Activated CD4-positive, alpha-beta memory T cell treated with anti-CD3 and anti-CD28 coated beads for 36 hours (primary cell): ENCODE measurements at places on chromosomes 12 and 14. TPM values are rescaled to one million over a fixed set of nuclear protein-coding genes. Genes with fewer than 3 reads are reported as not detected.

The TBX3 gene
- not detected for total RNA-seq

The KTN1 gene
- 134 TPM for total RNA-seq

GRCh38 chr12:49030714-49031572 is 12.4 kb upstream of the PRKAG1 start:
- no peak for DNase-seq

DNA sequence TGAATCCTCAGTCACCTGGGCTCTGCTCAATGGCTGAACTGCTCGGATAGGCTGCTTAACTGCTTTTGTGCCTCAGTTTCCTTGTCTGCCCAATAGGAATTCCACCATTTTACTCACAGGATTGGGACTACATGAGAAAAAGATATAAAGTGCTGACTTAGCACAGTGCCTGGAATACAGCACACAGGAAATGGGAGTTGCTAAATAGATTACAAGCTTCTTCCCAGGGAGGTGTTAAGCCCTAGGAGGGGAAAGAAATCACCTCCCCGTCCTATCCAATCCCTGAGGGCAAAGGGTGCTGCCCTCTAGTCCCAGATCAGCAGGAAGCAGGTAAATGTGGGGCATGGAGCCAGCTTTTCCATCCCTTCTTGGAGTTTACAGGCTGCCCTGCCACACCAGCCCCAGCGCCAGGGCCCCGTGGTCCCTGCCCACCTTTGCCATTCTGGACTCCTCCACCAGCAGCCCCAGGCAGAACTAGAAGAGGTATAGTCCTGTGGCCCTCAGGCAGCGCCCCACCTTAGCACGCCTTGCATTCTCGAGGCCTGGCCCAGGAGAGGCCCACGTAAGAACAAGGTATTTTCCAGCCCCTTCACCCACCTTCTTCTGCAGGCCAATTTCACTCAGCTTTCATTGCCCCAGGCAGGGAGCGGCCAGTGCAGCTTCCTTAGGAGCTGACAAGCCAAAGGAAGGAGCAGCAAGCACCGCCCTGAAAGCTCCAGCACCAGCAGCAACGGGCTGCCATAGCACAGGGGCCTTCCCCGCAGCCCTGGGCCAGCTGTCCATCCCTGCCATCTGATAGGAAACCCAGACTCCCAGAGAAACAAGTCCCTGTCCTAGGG is 28.8 kb upstream of the RPLP0 start:
- DNase-seq = no peak

GRCh38 chr12:954741-955140 is 5.2 kb upstream of the RAD52 start:
- no peak for DNase-seq

DNA sequence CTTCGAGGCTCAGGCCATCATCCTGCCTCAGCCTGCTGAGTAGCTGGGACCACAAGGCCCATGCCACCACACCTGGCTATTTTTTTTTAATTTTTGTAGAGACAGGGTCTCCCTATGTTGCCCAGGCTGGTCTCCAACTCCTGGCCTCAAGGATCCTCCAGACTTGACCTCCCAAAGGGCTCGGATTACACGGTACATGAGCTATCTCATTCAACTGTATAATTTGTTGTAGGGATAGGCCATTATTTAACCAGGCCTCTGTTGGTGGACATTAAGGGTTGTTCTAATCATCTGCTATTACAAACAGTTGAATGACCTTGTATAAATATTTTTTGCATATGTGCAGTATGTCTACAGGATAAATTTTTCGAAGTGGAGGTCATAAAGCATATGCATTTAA is 9.0 kb downstream of the KIF5A start:
- DNase-seq = no peak
